CD8-positive, alpha-beta memory T cell (primary cell): ENCODE measurements at places on chromosomes 7 and 10.

GRCh38 chr7:99123571-99124033 lies 20.3 kb downstream of the SMURF1 start:
- no peaks in the 10 kb centered on the region for H3K27me3 ChIP-seq
- DNase-seq = no peak
- H3K4me1 ChIP-seq = peaks cover 15% of the 10 kb centered on the region
- no peaks in the 10 kb centered on the region for H3K36me3 ChIP-seq
- H3K27ac ChIP-seq = no peak overlapping the region

- H3K27ac ChIP-seq = no peak overlapping the region
- H3K27me3 ChIP-seq = no peaks in the 10 kb centered on the region
- DNase-seq = no peak
- H3K4me1 ChIP-seq = no peaks in the 10 kb centered on the region
- H3K36me3 ChIP-seq = no peaks in the 10 kb centered on the region
- H3K4me3 ChIP-seq = no peak overlapping the region
Measured at GRCh38 chr7:144785521-144785920, 50.3 kb downstream of the TPK1 start.

GRCh38 chr7:153320681-153321080 lies 561.1 kb downstream of the ACTR3B start:
- no peak for DNase-seq
- no peak overlapping the region for H3K27ac ChIP-seq
- H3K4me1 ChIP-seq = no peaks in the 10 kb centered on the region
- H3K36me3 ChIP-seq = no peaks in the 10 kb centered on the region
- no peaks in the 10 kb centered on the region for H3K27me3 ChIP-seq

DNA sequence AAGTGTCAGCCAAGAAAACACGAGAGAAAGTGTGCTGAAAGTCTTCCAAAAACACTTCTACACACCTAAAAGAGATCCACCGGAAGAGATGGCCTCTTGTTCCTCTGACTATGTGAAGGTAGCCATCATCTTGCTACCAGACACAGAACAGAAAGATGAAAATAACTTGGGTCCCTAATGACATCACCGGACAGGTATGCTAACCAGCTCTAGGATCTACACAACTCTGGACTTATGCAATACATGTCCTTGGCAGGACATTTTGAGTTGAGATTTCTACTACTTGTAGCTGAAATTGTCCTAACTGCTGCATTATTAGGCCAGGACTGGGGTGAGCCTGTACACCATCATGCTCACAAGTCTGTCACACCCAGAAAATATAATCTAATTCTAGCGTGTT lies 358.7 kb downstream of the ELMO1 start:
- no peaks in the 10 kb centered on the region for H3K4me1 ChIP-seq
- H3K36me3 ChIP-seq = no peaks in the 10 kb centered on the region
- no peaks in the 10 kb centered on the region for H3K27me3 ChIP-seq

- no peak overlapping the region for H3K27ac ChIP-seq
- no peaks in the 10 kb centered on the region for H3K4me1 ChIP-seq
- no peaks in the 10 kb centered on the region for H3K36me3 ChIP-seq
- no peaks in the 10 kb centered on the region for H3K27me3 ChIP-seq
- H3K4me3 ChIP-seq = no peak overlapping the region
Measured at GRCh38 chr7:75967055-75967454, 27.3 kb downstream of the TMEM120A start.

- H3K4me3 ChIP-seq = no peak overlapping the region
- H3K27ac ChIP-seq = no peak overlapping the region
- no peaks in the 10 kb centered on the region for H3K27me3 ChIP-seq
- DNase-seq = no peak
- H3K4me1 ChIP-seq = peaks cover 19% of the 10 kb centered on the region
Measured at GRCh38 chr7:158707610-158708009, 3.0 kb upstream of the NCAPG2 start.

GRCh38 chr10:20953120-20953519 lies 56.0 kb upstream of the NEBL start:
- no peak for DNase-seq
- no peaks in the 10 kb centered on the region for H3K4me1 ChIP-seq
- H3K27me3 ChIP-seq = no peaks in the 10 kb centered on the region
- no peak overlapping the region for H3K27ac ChIP-seq
- no peaks in the 10 kb centered on the region for H3K36me3 ChIP-seq

GRCh38 chr10:102243309-102243708 lies 2.0 kb upstream of the PITX3 start:
- peaks cover 18% of the 10 kb centered on the region for H3K27me3 ChIP-seq
- no peak for DNase-seq
- H3K36me3 ChIP-seq = no peaks in the 10 kb centered on the region
- no peak overlapping the region for H3K27ac ChIP-seq

DNA sequence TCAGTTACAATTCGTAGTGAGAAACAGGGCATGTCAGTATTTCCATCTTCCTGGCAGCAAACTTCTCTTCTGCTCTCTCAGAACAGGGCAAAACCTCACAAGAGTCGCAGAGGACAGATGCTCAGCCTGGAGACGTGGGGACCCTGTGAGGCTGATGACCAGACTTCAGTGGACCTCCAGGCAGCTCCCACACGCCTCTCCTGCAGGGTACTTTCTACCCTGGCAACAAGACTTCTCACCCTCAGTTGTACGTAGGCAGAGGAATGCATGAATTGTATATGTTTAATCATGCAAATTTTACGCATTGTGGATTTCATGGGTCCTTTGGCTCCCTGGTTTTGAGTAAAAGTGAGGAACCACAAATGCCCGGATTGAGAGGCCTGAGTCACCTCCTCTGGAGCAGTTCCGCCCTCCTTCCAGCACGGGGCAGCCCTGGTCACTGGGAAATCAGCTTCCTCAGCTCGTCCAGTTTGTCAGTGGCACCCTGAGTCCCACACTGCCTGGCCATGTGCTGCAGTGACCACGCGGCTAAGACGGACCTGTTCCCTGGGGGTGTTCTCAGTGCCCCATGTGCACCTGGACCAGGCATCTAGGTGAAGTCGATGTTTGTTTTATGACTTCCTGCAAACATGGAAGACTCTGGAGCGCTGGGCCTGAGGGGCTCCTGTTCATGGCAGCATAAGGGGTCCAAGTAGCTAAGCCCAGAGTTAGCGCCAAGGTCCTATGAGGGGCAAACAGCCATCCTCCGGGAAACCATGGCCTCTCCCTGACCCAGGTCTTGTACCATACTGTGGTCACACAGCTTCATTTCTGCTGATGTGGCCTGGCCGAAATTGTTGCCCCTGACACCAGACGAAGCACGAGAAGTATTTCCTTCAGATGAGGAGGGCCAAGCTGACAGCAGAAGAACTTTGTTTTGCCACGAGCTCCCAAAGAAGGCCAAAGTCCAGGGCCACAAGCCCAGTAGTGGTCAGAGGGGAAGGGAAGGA lies 165.1 kb downstream of the TNS3 start:
- no peak for DNase-seq
- no peak overlapping the region for H3K27ac ChIP-seq
- no peak overlapping the region for H3K4me3 ChIP-seq

DNA sequence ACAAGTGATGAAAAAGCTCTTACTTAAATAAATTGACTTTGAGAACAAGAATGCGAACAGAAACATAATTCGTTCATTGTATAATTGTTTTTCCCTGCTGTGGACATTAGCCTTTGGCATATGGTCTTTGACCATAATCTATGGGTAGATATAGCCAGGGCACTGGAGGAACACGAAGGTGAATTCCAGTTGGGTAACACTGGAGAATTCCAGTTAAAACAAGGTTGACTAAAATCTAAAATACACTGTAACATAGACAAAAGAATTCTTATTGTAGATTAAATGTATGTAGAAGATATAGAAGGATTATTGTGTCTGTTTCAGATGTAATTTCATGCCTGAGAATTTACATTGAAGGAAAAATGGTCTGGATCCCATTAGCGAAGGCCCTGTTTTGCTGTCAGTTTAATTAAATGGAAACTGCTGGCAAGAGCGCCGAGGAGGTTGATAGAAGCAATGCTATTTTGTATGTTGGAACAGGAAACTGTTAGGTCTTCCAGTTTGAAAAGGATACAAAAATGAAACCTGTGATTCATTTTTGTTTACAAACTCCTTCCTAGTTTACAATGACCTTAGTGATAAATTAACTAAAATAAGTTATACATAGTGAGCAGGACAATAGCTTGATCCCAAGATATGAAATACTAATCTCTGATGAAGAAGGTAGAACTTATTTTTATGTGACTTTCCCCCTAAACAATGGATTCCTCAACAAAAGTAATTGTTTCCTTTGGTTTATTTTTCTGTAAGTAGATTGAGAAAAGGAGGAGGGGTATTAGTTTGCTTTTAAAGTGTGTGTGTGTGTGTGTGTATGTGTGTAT lies 68.9 kb downstream of the ARID5B start:
- no peak overlapping the region for H3K4me3 ChIP-seq
- H3K27ac ChIP-seq = no peak overlapping the region
- no peaks in the 10 kb centered on the region for H3K36me3 ChIP-seq
- no peaks in the 10 kb centered on the region for H3K27me3 ChIP-seq

- no peak overlapping the region for H3K4me3 ChIP-seq
- H3K27ac ChIP-seq = no peak overlapping the region
- H3K27me3 ChIP-seq = no peaks in the 10 kb centered on the region
- no peak for DNase-seq
- H3K4me1 ChIP-seq = no peaks in the 10 kb centered on the region
Measured at GRCh38 chr10:23053036-23053435, 42.3 kb upstream of the MSRB2 start.

- H3K27ac ChIP-seq = no peak overlapping the region
- DNase-seq = no peak
- no peaks in the 10 kb centered on the region for H3K36me3 ChIP-seq
- H3K27me3 ChIP-seq = no peaks in the 10 kb centered on the region
- H3K4me1 ChIP-seq = no peaks in the 10 kb centered on the region
- H3K4me3 ChIP-seq = no peak overlapping the region
Measured at GRCh38 chr10:29861811-29862505, 197.4 kb downstream of the JCAD start.

DNA sequence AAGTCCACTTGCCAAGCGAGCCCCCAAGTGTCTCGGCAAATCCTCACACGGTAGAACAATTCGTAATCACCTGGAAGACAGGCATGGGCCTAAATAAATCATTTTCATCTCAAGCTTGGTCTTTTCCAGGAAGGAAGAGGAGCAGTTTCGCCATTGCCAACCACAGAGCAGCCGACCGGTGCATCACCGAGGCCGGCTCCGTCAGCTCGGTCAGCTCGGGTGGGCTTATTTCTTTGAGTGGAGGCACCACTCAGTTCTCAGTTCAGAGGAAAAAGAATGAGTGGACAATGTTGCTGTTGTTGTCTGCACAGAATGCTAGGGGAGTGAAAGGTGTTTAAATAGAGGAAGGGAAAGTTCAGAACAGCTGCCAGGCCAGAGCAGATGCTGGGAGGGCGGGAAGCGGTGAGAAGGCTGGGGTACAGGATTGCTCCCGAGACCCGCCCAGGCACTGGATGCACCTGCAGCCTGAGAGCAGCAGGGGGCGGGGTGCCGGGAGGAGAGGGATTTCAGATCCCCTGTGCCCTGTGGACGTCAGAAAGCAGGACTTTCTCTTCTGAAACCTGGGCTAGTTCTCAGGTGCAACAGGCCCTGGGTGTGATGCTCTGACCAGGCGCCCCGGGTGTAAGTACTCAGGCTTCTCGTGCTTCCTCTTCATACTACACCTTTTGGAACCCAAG lies 17.7 kb upstream of the IGFBP3 start:
- no peaks in the 10 kb centered on the region for H3K27me3 ChIP-seq
- no peak overlapping the region for H3K4me3 ChIP-seq
- no peak for DNase-seq
- H3K36me3 ChIP-seq = no peaks in the 10 kb centered on the region
- no peak overlapping the region for H3K27ac ChIP-seq

DNA sequence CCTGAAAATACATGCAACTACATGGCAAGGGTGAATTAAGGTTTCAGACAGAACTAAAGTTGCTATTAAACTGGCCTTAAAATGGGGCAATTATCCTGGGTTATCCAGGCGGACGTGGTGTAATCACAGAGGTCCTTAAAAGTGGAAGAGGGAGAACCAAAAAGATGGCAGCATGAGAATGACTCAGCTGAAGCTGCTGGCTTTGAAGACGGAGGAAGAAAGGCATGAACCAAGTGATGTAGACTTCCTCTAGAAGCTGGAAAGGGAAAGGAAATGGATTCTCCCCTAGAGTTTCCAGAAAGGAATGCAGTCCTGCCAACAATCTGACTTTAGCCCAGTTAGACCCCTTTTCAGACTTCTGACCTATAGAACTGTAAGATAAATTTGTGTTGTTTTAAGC lies 27.0 kb upstream of the UBN2 start:
- H3K36me3 ChIP-seq = no peaks in the 10 kb centered on the region
- H3K4me1 ChIP-seq = no peaks in the 10 kb centered on the region
- H3K4me3 ChIP-seq = no peak overlapping the region
- no peak overlapping the region for H3K27ac ChIP-seq

DNA sequence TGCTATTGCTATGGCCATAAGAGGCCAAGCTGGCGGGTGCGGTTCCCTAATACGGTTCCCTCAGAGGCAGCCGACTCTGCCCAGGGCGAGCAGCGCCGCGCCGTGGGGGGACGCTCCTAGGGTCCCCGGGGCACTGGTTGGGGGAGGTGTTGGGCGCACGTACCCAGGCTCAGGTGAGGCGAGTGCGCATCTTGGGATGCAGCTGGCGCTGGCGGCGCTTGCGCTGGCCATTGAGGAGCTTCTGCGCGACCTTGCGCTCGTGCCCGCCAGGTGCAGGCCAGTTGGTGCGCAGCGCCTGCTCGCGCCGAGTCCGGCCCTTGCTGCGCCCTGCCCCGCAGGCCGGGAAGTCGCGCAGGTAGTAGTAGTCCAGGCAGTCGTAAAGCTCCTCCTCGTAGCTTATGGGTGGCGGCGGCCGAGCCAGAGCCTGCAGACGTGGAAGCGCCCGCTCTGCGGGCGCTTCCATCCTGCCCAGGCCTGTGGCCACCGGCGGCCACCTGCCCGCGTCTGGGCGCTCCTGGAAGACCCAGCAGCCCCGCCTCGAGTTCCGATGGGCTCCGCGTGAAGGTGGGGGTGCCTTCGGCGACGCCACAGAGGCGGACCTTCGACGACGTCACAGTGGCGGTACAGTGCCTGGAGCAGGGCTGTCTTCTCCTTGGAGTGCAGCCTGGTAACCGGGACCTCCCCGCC lies at the start of gene NUPR2:
Gene NUPR2, minus strand, starts transcription at position 566 of the 687 bp plus-strand sequence. Its CDS starts 103 bp downstream, at position 463.
- no peaks in the 10 kb centered on the region for H3K36me3 ChIP-seq
- no peak for DNase-seq
- H3K4me3 ChIP-seq = no peak within 1 kb of the TSS
- H3K4me1 ChIP-seq = no peaks in the 10 kb centered on the region
- H3K27ac ChIP-seq = no peak within 1 kb of the TSS

GRCh38 chr10:30184397-30185033 lies 125.1 kb upstream of the JCAD start:
- H3K4me1 ChIP-seq = no peaks in the 10 kb centered on the region
- H3K4me3 ChIP-seq = no peak overlapping the region

GRCh38 chr10:28089467-28089866 lies 90.6 kb upstream of the ODAD2 start:
- no peaks in the 10 kb centered on the region for H3K4me1 ChIP-seq
- H3K4me3 ChIP-seq = no peak overlapping the region
- H3K36me3 ChIP-seq = peaks cover 14% of the 10 kb centered on the region
- no peaks in the 10 kb centered on the region for H3K27me3 ChIP-seq
- DNase-seq = no peak

- no peak overlapping the region for H3K4me3 ChIP-seq
- no peak for DNase-seq
- no peaks in the 10 kb centered on the region for H3K36me3 ChIP-seq
- no peak overlapping the region for H3K27ac ChIP-seq
- no peaks in the 10 kb centered on the region for H3K4me1 ChIP-seq
Measured at GRCh38 chr10:59698326-59698725, 11.3 kb downstream of the SLC16A9 start.
